ENCODE measurements at places on chromosomes 12 and 14. TPM values are rescaled to one million over a fixed set of nuclear protein-coding genes. Genes with fewer than 3 reads are reported as not detected.

TECPR2 gene
- 10.3 TPM for polyA plus RNA-seq

IL22 gene
- polyA plus RNA-seq = not detected

FOXN4 gene
- 0.15 TPM for polyA plus RNA-seq

RDH12 gene
- 0.46 TPM for polyA plus RNA-seq

OR6C2 gene
- polyA plus RNA-seq = not detected

C12orf54 gene
- 0.54 TPM for polyA plus RNA-seq

HAL gene
- 0.10 TPM for polyA plus RNA-seq

CLEC4C gene
- not detected for polyA plus RNA-seq

SLC5A8 gene
- not detected for polyA plus RNA-seq

BHLHE41 gene
- polyA plus RNA-seq = 4.9 TPM

CCDC196 gene
- not detected for polyA plus RNA-seq

PLA2G1B gene
- polyA plus RNA-seq = not detected

KCNC2 gene
- 0.74 TPM for polyA plus RNA-seq

KRT83 gene
- not detected for polyA plus RNA-seq

BTBD6 gene
- 45.7 TPM for polyA plus RNA-seq

SMCO2 gene
- not detected for polyA plus RNA-seq

TAS2R50 gene
- polyA plus RNA-seq = not detected

HCAR2 gene
- 0.20 TPM for polyA plus RNA-seq

OTX2 gene
- polyA plus RNA-seq = not detected

KRT71 gene
- not detected for polyA plus RNA-seq

TMPRSS12 gene
- polyA plus RNA-seq = 0.27 TPM

POLE2 gene
- 7.4 TPM for polyA plus RNA-seq

SYT10 gene
- 0.08 TPM for polyA plus RNA-seq

ZNF891 gene
- polyA plus RNA-seq = 2.7 TPM

CACNA2D4 gene
- polyA plus RNA-seq = 1.3 TPM

SIX6 gene
- not detected for polyA plus RNA-seq

CMA1 gene
- not detected for polyA plus RNA-seq

SLC8A3 gene
- 9.8 TPM for polyA plus RNA-seq

INHBC gene
- 0.12 TPM for polyA plus RNA-seq

TIMM9 gene
- polyA plus RNA-seq = 93.2 TPM

APOF gene
- not detected for polyA plus RNA-seq

CELA1 gene
- polyA plus RNA-seq = not detected
